Fibroblast of skin of right biceps (primary cell): ENCODE measurements at places on chromosomes 1 and 21.

- no peak for DNase-seq
Observed at GRCh38 chr1:15657021-15657420, 27.1 kb upstream of the PLEKHM2 start.

DNA sequence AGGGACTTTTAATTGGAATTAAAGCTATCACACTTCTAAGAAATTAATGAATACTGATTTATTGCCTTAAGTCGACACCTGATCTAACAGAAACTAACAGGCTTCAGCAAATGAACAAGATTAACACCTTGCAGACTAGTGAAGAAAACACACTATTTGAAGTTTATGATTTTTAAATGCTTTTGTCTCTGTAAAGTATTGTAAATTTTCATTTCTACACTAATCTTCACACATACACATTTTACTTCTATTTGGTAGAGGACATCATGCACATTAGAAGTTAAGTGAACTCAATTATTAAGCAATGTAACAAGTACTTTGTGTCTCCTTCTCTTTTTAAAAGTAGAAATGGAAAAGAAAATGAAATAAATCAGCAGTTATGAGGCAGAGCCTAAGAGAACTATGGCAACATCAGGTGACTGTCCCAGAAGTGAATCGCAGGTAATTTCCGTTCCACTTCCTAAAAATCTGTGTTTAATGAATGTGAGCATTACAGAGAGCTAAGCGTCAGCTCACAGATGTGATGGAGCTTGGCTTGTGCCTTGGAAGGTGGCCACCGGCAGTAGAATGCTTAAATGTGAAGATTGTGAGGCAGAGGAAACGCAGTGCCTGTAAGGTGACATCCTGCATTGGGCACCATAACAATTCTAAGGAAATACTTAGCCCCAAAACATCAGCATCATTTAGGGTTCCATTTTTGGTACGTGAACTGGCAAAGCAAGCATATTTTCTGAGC is 1.2 kb downstream of the PRMT2 start:
- no peak for DNase-seq

DNA sequence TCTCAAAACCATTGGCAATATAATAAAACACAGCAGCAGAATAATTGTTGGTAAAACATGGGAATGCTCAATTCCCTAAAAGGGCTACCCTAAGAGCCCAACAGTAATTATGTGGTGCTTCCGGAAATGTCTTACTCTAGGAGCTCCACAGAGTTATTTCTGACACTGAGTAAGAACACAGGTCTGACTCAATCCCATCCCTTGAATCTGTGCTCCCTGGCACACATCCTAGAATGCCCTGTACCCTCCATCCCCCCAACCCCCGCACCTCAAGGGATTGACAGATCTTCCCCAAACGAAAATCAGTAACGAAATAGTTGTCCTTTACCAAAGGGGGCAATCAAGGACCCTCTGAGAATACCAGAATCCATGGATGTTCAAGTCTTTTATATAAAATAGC is 71.9 kb downstream of the SMYD2 start:
- DNase-seq, result peak; percentile 28

DNA sequence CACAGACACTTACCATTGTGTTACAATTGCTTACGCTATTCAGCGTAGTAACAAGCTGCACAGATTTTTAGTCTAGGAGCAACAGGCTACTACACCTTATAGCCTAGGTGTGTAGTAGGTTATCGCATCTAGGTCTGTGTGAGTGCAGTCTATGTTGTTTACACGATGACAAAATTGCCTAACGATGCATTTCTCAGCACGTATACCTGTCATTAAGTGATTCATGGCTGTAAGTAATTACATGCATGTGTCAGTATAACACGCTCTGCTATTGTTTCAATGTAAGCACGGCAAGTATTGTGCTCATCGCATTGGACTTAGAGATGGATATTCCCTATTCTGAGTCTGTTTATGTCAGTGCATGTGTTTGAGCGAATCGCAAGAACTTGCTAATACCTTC is 15.7 kb upstream of the ZBTB18 start:
- no peak for DNase-seq

GRCh38 chr21:46119637-46120271 is 21.8 kb downstream of the COL6A2 start:
- no peak for DNase-seq

DNA sequence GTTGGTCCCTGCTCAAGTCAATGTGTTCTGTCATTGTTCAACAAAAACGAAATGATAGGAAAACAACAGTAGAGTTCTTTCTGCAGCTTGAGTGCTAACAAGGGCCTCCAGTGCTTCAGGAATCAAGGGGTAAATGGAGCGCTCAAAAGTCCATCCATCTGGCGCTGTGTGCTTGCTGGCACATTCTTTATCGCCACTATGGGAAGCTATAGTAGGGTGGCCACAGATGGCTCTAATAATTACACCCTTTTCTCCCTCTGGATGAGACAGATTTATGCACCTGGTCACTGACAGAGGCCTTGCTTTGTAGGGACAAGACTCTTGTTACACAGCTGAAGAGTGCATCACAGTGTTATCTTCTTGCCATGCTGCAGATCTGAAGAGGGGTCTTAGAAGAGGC is 136.0 kb downstream of the GDAP2 start:
- no peak for DNase-seq

DNA sequence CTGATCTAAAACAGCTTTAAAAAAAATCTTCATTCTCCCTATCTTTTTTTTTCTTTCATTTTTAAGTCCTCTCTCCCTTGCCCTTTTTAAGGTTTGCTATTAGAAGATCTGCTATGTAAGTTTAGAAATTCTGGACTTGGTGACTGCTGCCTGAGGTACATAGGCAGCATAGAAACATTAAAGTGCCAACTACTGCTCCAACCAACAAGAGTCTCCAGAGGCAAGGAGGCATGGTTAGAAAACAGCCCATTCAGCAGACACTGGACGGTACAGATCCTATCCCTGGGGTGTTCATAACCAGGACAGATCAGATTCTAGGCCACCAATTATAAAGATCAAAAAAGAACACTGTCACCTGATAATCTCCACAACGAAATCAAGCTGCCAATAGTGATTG is 36.6 kb downstream of the GPR3 start:
- no peak for DNase-seq

DNA sequence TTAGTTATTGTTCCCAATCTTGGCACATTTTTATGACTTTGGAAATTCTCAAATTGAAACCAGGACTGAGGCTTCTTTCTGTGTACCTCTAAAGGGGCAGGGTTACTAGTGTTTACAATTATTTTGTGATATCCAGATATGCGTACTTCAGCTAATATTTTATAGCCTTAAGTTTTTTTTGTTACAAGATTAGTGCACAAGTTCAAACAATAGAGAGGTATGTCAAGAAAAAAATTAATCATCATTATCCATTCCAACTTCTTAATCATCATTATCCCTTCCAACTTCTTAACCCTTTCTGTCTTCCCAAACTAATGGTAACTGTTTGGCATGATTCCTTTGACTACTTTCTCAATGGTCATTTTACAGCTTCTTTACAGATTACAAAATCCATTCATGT is 272.9 kb upstream of the C1orf105 start:
- DNase-seq, result no peak

- no peak for DNase-seq
Observed at GRCh38 chr1:212621949-212622305, 13.4 kb downstream of the ATF3 start.

GRCh38 chr21:35578347-35578782 is 482.0 kb downstream of the SETD4 start:
- DNase-seq, result peak; percentile 94

DNA sequence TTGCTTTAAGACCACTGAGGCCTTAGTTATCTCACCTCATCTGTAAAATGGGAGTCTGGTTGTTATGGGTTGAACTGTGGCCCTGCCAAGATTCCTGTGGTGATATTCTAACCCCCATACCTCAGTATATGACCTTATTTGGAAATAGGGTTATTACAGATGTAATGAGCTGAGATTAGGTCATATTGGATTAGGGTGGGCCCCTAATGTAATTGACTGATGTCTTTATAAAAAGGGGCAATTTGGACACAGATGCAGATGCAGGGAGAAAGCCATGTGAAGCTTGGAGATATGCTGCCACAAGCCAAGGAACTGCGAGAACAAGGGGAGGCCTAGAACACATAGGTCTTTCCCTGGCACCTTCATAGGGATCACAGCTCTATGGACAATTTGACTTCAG is 3.9 kb downstream of the C1orf87 start:
- DNase-seq, result peak; percentile 34

- DNase-seq, result no peak
Observed at GRCh38 chr1:46411601-46412341, 17.7 kb downstream of the FAAH start.

DNA sequence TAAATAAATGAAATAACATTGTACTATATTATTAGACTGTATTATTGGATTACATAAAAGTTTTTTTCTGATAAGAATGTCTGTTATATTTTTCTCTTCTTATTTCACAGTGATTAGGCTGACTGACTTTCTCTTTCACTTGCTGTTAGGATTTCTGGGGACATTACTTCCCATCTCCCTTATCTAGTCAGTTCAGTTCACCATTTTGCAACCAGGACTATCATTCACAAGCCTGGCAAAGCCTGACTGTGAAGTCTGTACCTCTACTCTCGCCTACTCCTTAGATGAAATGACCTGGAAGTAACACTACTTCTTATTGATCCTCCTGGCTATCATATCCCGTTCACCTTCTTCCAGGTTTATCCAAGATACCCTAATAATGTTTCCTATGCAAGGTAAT is 676.6 kb downstream of the USP25 start:
- DNase-seq, result no peak

- DNase-seq, result peak; percentile 73
Observed at GRCh38 chr1:62689524-62689923, 1.3 kb upstream of the DOCK7 start.

DNA sequence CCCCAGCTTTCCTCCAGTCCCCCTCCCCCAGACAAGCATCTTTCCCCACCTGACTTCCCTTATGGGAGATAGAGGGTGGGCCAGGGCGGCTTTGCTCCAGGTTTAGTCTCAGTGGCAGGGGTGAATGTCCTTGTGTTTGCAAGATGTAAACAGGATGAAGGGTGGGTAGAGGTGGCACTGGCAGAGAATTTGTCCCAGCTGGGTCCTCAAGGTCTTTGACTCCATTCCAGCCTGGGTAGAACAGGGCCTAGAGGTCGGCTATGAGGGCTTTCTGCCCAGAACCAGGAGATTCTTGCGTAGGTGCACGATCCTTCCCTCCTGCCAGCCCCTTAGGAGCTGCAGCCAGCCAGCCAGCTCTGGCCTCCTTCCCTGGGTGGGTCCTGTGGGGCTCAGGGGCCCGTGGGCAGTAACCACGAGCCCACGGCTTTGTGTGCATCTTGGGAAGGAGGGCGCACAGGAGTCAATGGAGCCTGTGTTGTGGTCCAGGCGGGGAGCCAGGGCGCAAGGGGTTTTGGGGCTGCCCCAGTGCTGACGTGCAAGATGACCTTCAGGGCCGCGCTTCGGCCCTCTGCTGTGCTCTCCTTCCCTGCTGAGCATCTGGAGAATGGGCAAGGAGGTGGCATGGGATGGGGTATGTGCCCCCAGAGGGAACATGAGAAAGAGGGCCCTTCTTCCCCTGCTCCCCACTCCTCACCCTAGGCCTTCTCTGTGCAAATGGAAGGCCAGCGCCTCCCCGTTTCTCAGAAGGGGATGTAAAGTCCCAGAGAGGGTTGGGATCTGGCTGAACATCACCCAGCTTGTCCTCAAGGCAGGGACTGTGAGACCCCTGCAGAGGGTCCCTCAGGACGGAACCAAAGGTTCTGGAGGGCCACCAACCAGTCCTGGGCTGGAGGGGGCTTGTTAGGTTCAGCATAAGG is 15.7 kb downstream of the POU3F1 start:
- DNase-seq, result no peak

DNA sequence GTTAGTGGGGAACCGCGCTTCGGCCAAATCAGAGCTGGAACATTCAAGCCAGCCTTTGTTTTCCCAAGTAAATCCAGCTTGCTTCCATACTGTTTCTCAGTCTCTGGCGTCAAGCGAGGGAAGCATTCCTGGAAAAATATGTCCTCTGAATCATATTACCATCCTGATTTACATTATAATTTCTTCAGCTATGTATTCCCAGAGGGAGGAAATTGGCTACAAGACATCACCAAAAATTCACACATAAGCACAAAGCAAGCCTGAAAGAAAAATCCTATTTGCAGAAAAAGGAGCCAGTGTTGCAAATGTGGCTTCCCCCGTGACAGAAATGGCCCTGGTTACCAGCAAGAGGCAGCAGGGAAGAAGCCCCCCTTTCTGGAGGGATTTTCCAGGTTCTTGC is 233.3 kb downstream of the KCNJ6 start:
- DNase-seq, result peak; percentile 82

- no peak for DNase-seq
Observed at GRCh38 chr1:29227511-29227910, 3.2 kb downstream of the MECR start.

DNA sequence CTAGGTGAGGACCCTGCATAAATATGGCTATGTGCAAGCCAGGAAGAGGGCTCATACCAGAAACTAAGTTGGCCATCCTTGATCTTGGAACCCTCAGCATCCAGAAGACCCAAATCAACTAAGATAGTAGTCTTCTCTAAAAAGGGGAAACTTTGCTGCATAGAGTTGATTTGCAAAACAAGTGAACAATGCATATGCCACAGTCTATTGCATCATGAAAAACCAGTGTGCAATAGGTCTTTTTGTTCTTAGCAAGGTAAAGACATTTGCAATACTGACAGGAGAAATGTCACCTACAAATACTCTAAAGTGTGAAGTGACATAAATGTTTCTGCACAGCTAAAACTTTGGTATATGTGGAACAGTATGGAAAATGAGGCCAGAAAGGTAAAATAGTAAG is 2.0 kb upstream of the IFI16 start:
- no peak for DNase-seq

DNA sequence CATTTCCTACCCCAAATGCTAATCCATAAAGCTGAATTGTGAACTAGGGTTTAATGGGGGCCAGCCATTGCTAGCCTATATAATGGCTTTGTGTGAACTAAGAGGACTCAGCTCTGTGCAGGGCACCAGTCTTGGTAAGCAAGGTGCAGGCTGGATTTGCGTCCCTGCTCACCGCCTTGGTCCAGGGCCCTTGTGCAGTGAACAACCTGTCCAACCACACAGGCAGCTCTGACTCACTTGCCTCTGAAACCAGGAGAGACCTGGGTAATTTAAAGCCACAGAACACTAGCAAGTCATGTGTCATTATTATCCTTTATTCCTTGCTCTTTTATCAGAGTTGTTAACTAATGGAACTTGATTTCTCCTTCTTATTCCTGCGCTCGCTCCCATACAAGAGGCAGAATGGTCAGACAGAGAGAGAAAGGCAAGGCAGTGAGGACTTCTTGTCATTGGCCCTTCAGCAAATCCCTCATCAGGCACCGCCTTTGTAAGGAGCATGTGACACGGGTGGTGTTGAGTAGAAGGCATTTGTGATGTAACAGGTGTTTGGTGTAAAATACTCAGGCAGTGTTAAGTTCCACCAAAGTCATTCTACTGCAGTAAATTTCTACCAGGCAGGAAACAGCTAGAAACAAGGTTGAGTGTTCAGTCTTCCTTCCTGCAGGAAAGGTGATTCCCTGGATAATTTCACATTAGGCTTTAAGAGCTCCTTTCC is 67.3 kb upstream of the OLIG2 start:
- DNase-seq, result no peak

- no peak for DNase-seq
Observed at GRCh38 chr1:91172541-91172940, 150.7 kb upstream of the ZNF644 start.
